ENCODE measurements at places on chromosomes 3 and 15.

- DNase-seq = no peak
Measured at GRCh38 chr3:151852074-151852811, 21.2 kb upstream of the SUCNR1 start.

DNA sequence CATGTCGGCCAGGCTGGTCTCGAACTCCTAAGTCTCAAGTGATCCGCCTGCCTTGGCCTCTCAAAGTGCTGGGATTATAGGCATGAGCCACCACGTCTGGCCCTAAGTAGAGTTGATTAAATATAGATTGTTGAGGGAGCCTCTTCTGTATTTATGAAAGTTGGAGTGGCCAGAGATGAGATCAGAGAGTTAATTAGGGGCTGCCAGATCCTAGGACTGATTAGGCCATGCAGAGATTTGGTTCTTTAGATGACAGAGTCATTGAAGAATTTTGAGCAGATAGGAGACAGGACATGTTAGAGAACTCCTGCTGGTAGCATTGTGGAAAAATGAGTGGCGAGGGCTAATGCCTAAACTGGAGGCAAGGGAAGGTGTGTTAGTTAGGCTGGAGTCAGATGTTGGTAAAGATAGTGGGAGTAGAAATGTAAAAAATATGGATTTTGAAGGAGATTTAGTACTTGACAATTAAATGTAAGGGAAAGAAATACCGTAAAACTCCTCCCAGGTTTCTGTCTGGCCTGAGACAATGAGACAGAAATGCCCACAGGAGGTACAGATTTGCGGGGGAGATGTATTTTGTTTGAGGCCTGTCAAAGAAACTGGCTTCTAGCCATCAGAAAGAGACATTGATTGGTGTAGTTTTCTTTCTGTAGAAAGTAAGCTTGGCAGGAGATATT is 23.4 kb downstream of the SACM1L start:
- DNase-seq = no peak

DNA sequence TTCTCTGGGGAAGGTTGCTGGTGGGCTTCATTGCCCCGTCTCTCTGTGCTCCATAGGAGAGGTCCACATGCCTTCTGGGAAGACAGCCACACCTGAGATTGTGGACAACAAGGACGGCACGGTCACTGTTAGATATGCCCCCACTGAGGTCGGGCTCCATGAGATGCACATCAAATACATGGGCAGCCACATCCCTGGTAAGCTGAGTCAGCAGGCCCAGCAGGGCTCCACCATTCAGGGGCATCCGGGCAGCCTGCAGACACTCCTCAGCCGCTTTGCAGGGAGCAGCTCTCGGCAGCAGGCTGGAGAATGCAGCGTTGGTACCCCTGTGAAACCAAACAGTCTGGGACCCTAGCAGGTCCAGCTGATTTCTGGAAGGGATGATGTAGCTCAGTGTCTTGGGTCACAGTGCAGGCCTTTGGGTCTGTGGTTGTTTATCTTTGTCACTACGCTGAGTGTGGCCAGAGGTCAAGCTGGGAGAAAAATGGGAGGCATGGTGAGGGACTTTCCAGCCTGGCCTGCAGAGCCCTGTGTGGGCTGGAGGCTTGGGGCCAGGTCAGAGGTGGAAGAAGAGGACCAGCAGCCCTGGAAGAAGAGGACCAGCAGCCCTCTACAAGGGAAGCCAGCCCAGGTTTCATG is 67.2 kb downstream of the DNASE1L3 start:
- DNase-seq = no peak

DNA sequence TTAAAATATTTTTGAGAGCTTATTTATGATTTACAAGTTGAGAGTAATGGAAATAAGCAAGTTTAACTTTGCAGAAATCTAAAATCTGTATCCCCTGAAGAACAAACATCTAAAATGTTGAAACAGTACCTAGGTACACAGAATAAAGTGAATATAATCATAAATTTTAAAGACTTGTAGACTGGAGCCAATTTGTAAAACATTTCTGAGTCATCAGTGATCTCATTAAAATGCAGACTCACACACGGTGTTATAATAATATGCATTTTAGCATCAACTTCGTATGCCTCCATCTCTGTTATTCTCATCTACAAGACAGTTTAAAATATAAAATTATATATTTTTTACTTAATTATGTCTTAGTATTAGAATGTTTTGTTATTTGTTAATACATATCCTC is 399.5 kb upstream of the GOLIM4 start:
- no peak for DNase-seq

Measured in AML-193 (cell line).